HS-5 (cell line): ENCODE measurements at places on chromosomes 13 and 19.

DNA sequence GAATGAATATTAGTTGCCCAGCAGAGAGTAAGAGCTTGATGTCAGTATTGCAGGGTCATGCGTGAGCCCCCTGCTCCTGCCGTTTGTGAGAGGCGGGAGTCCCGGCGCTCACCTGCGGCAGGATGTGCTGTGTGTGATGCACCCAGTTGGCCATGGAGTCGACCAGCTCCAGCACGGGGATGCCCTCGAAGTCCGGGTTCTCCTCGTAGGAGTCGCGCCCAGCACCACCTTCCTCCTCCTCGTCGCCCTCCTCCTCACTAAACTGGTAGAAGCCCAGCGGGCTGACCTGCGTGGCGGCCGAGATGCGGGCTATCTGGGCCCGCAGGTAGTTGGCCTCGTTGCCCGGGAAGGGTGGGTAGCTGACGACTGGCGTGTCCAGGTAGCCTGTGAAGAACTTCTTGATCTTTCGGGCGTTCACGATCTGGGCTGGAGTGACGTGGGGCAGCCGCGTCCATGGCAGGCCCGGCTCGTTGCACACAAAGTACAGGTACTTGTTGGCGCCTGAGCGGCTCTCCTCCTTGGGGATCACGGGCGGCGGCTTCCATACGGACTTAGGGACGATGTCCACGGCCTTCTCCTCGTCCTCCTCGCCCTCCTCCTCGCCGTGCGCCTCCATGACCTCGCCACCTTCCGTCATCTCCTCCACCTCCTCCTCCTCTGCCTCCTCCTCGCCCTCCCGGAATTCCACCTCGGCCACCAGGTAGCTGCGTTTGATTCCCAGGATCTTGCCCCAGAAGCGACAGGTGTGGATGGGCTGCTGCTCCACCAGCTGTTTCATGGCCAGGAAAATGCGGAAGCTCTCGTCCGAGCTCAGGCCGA, 10.8 kb downstream of the RSPH6A start:
- no peak for DNase-seq

DNA sequence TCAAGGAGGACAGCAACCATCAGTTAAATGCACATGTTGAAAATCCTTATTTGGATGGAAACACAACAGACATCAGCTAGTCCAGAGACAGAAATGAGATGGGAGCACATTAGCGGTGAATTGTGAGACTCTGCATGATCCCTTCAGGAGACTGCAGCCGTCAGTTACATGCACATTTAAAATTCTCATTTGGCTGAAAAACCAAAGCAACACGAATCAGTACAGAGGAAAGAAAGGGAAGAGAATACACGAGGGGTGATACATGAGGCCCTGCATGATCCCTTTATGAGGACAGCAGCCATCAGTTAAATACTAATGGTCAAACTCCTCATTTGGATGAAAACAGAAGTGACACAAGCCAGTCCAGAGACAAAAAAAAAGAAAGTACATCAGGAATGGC, 123.4 kb downstream of the PTPRS start:
- no peak for DNase-seq

DNA sequence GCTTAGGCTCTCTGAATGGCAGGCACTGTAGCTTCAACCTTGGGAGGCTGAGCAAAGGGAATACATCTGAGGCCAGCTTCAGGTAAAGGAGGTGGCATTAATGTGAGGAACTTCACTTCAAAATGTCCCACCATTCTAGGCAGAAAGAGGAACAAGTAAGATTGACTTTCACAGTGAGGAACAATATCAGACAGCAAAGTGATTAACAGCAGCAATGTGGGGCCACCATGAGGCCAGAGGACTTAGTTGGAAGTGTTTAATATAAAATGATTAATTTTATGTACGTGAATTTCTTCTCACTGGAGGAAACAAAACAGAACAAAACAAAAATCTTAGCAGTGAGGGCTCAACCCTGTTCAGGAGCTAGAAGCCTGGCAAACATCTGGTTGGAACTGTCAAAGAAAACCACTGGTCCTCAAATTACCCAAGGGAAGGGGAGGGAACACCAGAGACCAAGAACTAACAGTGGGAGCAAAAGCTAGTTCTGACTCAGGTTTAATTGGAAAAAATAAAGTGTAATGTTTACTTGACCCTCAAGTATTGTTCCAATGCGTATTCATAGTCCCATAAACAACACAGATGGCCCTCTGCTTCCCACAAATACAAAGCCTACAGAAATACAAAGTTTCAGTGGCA, 43.9 kb upstream of the FRY start:
- no peak for DNase-seq

- no peak for DNase-seq
Observed at GRCh38 chr13:84443463-84443862, 561.2 kb upstream of the SLITRK1 start.

DNA sequence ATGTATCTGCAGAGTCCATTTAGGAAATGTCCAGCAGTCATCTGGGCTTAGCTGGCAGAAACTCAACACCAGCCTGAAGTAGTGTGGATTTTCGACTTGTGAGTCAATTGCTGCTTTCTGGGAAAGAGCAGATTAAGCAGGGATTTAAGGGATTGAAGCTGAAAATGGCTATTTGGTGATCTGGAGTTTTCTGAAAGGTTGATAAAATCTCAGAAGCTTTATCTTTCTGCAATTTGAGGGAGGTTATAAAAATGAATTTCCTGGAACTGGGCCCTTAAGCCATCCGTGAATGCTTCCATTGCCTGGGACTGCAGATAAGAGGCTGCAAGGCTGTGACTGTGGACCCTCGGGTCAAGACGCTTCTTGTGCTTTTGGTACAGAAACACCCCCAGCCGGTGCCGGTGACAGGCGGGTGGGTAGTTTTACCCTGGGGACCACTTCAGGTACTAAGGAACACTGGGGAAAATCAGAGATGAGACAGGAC, 61.5 kb downstream of the COL4A1 start:
- no peak for DNase-seq

- DNase-seq: no peak
Observed at GRCh38 chr13:102309110-102309509, 92.7 kb downstream of the FGF14 start.
